Tibial nerve (tissue), 4 donors: ENCODE measurements at places on chromosomes 6 and 20. TPM values are rescaled to one million over a fixed set of nuclear protein-coding genes. Genes with fewer than 3 reads are reported as not detected.

DNA sequence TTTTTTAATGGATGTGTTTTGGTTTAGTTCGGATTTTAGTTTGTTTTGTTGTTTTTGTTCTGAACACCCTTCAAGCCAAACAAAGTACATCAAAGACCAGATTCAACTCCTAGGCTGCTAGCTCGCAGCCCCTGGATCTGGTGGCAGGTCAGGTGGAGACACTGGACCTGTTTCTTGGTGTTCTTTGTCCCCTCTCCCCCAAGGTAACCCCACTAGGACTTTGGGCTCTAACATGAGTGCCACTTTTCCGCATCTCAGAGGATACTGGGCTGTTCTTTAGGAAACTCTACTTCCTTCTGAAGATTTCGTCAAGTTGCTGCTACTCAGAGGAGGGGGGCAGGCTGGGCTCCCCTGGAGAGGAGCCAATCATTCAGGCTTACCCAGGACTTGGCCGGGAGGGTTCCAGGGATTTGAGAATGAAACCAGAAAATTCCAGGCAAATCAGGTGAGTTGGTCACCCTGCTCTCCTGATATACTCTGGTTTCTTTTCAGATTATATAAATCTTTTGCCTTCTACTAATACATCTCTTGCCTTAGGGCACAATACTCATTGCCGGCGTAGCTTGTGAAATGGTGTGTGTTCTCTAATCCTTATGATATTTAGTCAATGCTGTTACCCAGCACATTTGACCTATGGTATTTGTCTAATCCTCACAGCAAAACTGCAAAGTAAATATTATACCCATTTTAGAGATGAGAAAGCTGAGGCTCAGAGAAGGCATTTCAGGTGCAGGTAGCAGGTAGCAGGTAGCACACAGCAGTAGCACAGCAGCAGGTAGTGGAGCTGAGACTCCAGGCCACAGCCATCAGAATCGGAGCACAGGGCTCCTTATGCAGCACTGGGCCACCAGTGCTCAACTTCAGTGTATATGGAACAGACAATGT, 291.6 kb downstream of the TSHZ2 start:
- no peak for DNase-seq

DNA sequence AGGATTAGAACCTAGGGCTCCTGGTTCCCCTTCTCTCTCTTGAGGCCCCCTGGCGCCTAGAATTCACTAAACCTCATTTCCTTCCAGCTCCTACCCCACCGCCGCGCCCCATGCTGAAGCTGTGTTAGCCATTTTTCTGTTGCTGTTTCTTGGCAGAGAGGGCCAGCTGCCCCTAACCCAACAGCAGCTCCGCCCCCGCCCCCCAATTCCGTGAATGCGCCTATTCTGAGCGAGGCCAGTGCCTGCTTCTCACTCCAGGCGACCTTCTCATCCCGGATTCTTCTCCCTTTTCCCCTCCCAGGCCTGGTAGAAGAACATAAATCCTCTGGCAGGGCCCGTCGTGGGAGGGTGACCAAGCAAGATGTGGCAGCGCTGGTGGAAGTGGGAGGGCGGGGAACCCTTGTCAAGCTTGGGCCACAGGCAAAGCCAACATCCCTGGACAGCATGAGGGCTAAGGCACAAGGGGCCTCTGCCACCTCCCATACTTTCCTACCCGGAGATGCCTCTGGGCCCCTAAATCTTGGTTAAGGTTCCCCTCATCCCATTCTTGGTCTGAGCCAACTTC, 518 bp downstream of the RBPJL start:
- no peak for DNase-seq

Gene DYNLRB1
- 155 TPM for total RNA-seq

DNA sequence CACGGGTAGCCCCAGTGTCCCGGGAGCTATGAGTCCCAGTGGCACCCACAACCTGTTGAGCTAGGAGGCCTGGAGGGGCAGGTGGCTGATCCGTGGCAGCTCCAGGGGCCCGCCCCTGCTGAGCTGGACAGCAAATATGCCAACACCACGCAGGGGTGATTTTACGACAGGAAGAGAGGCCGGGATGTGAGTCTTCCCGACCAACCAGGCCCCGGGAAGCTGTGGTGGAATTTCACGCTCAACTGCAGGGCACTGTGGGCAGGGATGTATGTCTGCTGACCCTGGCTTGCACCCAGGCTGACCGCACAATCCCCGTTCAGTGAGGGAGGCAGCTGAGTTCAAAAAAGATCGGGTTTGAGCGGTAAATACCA, 183.9 kb downstream of the ERMARD start:
- DNase-seq: no peak

Gene SLPI
- 371 TPM for total RNA-seq

DNA sequence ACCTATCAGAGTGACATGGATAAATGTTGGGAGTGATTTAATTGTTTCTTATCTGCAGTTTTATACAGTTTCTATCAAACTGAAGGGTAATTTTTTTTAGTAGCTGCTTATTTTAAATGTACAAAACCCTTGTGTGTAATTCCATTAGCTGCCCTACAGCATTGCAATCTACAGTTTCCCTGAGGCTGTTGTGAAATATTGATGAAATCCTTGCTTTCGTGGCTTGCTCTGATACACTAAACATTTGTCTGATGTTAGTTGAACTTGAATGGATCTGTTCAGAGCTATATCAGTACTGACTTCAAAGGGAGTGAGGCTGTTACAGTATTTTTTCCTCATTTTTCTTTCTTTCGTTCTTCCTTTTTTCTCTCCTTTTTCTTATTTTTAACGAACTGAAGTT, 255.4 kb downstream of the TSHZ2 start:
- DNase-seq: no peak

GRCh38 chr20:5181958-5182357, 55.1 kb downstream of the CDS2 start:
- DNase-seq: no peak

GRCh38 chr6:170125456-170126300, 165.2 kb downstream of the DLL1 start:
- no peak for DNase-seq

Gene TTK
- total RNA-seq: 0.66 TPM

- DNase-seq: no peak
These were observed 123.7 kb downstream of the AGPAT4 start for GRCh38 chr6:161150136-161150535.

Gene PRDM13
- not detected for total RNA-seq

GRCh38 chr20:605237-605636, 4.9 kb downstream of the TCF15 start:
- no peak for DNase-seq

DNA sequence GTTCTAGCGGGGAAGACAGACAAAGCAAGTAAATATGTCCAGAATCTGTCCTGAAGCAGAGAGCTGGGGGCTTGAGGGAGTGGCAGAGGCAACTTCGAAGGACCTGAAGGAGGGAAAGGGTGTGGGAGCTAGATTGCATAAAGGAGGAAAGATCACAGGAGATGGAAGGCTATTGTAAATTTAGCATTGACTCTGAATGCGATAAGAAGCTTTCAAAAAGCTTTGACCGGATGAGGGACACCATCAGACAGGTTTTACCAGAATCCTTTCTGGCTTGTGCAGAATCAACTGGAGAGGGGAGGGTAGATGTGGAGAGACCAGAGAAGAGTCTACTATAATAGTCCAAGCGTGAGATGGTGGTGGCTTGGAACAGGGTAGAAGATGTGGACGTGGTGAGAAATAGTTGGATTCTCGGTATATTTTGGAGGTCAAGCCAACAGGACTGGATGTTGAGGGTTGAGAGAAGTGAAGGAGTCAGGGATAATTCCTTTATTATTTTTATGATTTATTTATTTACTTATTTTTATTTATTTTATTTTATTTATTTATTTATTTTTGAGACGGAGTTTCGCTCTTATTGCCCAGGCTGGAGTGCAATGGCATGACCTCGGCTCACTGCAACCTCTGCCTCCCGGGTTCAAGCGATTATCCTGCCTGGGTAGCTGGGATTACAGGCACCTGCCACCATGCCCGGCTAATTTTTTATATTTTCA, 19.9 kb upstream of the RIPOR3 start:
- DNase-seq: no peak

DNA sequence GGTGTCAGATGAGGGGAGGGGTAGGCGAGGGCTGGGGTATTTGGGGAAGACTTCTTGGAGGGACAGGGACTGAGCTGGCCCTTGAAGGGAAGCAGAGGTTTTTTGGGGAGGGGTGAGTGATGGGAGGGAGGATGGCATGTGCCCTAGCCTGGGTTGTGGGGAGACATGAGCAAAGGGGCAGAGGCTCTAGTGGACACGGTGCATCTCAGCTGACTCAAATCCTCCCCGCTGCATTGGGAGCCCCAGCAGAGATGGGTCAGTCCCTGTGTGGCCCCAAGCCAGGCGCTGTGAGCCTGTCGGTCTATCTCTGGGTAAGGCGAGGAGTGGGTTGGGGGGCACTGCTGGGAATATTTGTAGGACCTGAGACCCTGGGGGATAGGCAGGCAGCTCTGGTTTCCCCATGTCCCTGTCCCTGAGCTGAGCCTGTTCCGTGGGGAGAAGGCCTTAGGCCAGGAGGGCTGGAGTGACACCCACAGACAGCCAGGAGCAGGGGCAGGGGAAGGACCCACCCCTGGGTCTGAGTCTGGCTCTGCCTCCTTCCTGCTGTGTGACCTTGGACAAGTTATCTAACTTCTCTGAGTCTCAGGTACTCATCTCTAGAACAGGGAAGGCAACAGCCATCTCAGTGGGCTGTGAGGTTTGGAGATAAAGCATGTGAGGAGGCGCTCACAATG, 36.0 kb downstream of the SPDEF start:
- DNase-seq: no peak

DNA sequence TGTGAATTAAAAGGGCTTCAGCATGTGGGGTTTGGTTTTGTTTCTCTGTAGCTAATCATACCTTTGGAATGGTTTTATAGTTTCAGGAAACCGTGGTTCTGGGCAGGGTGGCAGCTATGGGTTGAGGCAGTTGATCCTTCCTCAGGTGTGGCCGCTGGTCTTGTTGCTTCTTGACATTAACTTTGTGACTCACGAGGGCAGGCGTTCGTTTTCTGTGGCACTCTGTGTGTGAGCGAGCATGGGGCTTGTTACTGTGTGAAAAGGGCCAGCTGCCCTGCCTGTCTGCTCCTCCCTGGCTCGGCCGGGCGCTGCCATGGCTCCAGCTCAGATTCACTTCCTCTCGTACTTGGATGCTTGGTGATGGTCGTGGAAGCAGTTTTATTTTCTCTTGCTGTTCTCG, 16.2 kb downstream of the DNAJC5 start:
- DNase-seq: no peak

Gene CFAP206
- not detected for total RNA-seq

DNA sequence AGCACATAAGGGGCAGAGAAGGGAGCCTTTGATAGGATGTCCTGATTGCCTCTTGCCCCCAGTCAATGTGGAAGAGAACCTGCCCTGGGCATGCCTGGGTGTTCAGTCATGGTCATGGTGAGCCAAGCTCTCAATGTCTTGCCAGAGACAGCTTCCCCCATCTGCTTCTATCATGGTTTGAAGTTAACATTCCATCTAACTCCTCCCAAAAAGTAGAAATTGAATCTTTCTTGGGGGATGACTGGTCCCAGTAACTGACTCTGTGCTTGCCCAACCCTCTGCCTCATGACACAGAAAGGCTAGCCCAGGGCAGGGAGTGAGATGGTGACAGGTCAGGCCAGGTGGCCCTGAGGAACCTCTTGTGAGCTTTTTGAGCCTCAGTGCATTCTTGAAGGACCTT, 60.1 kb downstream of the ADTRP start:
- DNase-seq: no peak

Gene SRMS
- not detected for total RNA-seq

- DNase-seq: no peak
These were observed 41.3 kb downstream of the RSPH3 start for GRCh38 chr6:158958504-158959386.

Gene MYL9
- total RNA-seq: 244 TPM

DNA sequence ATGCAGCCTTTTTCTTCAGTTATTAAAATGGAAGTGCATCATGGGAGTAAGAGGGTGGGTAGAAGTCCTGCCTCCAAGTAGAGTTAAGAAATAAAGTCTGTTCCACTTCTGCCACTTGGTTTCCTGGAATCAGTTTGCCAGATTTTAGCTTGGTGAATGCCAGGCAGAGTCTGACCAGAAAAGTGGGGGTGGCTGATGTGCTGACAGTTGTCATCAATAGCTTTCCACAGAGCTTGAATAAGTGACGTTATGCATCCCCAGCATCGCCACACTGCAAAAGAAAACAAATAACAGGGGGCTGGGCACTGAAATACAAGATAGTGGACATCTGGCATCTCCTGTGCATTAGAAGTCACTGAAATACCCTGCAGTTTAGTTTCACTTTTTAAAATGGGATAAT, 30.8 kb upstream of the CEP162 start:
- DNase-seq: no peak

Gene SLC16A10
- total RNA-seq: 0.20 TPM

DNA sequence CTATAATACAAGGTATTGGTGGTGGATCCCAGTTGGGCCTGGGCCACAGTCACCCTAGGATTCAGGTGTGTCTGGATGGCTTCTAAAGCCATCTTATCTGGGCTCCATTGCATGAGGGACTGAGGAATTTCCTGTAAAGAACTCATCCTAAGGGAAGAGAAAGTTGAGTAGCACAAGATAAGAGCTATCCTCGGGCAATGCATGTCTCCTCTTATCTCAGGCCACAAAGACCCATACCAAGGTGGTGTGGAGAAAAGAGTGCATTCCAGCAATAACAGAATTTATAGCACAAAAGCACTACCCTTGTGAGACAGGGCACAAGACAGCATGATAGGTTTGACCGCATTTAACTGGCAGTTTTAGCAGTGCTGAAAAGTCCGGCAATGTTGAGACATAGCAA, 14.3 kb upstream of the MTRF1L start:
- DNase-seq: no peak

GRCh38 chr20:21342656-21343345, 39.7 kb downstream of the XRN2 start:
- no peak for DNase-seq

GRCh38 chr20:44198872-44199271, 11.7 kb downstream of the OSER1 start:
- DNase-seq: no peak

DNA sequence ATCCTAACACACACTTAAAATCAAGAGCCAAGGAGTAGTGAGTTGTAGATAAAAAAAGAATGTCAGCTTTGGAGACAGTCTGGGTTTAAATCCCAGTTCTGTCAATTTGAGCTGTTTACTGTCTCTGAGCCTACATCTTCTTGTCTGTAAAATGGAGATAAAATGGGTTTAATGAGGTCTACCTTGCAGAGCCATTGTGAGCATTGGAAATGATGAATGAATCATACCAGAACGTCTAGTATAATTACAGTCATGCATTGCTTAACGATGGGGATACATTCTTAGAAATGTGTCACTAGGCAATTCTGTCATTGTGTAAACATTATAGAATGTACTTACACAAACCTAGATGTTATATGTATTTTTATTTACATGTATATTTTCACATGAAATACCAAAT, 17.6 kb upstream of the SGK2 start:
- DNase-seq: no peak

Gene NOTCH4
- total RNA-seq: 26.0 TPM

DNA sequence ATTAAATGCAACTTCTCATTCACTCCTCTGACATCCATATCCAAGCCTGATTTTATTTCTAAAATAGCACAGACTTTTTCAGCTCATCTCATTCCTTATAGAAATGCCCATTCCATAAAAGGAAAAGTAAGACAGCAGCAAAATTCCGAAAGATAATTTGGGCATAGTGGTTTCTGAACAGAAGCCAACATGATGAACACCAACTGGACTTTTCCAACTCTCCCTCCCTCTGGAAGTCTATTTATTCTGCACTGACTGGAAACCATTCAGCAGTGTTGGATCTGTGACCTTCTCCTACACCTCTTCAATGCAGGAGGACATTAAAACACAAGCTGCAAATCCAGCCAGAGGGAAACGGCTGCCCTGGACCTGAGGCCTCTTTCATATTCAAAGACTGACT, 306.2 kb upstream of the NT5E start:
- no peak for DNase-seq

Gene IL17F
- total RNA-seq: not detected

Gene C4A
- 230 TPM for total RNA-seq
